ENCODE measurements at places on chromosomes 7 and 10.

DNA sequence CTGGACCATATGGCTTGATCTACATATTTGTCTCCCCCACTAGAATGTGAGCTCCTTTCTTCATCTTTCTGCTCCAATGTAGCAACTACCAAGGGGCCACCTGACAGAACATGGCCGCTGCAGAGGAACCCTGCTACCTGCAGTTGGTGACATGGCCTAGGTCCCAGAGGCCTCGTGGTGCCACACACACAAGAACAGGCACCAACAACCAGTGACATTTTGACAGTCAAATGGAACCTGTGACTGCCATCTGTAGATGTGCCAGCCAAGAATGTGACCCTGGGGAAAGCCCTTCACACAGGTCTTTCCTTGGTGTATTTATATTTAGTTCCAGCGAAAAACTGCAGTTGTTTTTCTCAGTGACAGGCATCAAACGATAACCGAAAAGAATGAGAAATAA, 67.9 kb upstream of the ANKRD1 start:
- DNase-seq, result no peak

DNA sequence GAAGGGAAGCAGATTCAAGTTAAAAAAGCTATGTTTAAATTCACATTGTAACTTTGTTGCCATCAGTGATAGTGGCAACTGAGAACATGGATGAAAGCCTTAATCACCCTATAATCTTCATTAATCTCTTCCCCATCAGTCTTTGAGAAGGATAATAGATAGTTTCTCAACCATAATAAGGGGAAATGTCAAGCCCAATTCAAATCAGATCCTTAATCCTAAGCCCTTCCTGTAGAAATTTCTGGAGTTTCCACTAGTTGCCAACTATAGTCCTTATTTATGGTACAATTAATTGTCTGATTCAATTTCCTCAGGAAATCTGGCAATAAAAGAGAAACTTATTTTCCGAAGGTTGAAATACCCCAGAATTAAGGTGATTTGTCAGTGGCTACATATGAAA, 431.8 kb downstream of the ZWINT start:
- DNase-seq, result no peak

GRCh38 chr10:570628-571163, 118.8 kb downstream of the DIP2C start:
- no peak for DNase-seq

GRCh38 chr10:110992006-110992800, 72.8 kb downstream of the SHOC2 start:
- no peak for DNase-seq

GRCh38 chr7:106485919-106486318, 175.0 kb downstream of the CCDC71L start:
- no peak for DNase-seq

GRCh38 chr7:84847790-84848189, 339.1 kb downstream of the SEMA3D start:
- no peak for DNase-seq

GRCh38 chr10:71845410-71846405, 5.3 kb downstream of the PSAP start:
- no peak for DNase-seq

DNA sequence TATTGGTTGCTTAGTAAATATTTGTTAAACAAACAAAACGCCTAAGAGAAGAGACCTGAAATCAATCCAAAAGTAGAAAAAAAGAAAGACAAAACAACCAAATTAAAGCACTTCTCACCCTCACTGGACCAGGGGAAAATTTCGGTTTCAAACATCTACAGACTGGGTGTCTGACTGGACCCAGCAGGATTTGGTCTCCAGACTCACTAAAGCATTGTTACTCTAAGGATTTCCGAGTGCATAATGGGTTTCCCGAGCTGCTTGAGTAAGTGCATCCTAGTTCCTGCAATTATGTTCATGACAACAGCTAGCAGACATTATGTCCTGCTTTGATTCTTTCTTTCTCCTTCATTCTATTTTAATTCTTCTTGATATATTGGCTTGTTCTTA, 51.8 kb upstream of the FAM3C start:
- no peak for DNase-seq

- no peak for DNase-seq
These were observed 419.0 kb upstream of the GALNT17 start for GRCh38 chr7:70712942-70713341.

- no peak for DNase-seq
These were observed 54.8 kb upstream of the ECHDC3 start for GRCh38 chr10:11687357-11687771.

DNA sequence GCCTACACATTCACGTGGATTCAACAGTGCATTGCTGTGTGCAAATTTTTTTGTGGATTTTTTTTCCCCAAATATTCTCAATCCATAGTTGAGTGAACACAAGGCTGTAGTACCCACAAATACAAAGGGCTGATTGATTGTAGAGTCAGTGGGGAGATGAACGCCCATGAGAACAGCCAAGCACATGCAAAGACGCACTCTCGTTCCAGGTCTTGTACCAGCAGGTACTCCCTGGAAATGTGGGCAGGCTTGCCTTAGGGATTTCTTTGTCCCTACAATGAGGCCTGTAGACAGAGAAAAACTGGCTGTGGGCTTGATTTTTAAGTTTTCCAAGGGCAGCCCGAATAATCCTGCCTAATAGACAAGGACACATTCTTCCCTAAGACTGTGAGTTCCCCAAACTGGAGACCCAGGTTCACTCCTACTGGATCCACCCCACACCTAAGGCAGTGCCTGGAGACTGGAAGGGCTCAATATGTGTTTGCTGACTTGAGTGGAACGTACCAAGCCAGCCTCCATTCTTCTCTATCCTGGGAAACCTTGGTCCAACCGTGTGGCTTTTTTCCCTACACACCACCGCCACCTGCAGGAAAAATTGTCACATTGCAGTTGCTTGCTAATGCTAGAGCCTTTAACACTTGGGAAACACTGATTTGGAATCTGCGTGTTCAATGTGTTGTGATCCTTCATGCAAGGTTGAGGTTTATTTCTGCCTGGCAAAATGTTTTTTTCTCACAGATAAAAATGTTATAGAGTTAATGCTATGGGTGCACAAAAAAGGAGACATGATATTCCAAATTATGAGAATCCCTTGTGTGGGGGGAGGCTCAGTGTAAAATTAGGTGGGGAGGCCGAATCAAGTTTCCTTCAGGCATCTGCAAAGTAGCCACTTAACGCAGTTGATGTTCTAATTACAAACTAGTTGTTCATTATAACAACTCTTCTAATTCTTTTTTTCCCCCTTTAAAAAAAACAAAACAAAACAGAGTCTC, 49.3 kb downstream of the PPP1R17 start:
- DNase-seq, result peak; percentile 23

DNA sequence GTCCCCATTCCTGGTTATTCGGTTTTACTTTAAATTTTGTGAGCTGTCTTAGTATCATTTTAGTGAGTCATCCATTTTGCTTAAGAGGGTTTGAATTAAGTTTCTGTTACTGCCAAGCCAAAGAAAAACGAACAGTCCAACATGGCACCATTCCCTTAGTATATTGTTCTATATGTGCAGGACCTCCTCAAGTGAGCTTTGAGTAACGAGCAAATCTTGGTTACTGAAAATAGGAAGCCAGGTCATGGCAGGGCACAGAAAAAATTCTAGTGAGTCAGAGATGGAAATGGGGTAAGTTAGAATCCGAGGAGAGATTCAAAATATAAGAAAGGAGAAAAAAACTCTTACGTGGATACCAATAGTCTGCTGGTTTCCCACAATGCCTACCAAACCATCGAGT, 292.9 kb downstream of the BAMBI start:
- no peak for DNase-seq

DNA sequence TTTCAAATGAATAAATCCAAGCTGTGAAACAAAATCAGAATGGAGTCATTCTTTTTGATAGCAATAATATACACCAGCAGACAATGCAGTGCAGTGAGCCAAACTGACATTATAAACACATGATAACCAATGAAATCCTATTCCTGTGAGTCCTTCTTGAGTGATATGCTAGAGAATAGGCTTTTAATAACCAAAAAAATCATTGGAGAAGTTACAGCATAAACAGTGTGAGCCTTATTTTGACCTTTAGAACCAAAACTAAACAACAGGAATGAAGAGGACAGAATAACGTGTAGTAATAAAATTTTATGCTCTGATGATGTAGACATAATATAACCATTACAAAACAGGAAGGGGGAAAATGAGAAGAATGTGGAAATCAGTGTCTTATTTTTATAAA, 8.7 kb downstream of the HUS1 start:
- no peak for DNase-seq

- no peak for DNase-seq
These were observed 72.0 kb downstream of the RNF216 start for GRCh38 chr7:5709347-5709950.

- peak; percentile 94 for DNase-seq
These were observed 6.2 kb upstream of the STARD3NL start for GRCh38 chr7:38171623-38172391.

DNA sequence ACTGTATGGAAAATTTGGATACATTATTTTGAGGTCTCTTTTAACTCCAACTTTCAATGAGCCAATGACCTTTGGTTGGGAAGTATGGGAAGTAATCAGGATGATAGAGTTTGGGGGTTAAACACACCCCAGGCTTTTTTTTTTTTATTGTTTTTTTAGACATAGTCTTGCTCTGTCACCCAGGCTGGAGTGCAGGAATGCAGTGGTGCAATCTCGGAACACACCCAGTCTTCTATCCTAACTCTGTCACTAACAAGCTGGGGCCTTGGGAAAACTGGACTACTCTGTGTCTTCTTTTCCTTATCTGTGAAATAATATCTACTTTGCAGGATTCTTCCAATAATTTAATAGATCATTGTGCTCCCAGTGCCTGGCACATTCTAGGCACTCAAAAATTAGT, 37.6 kb upstream of the AGBL3 start:
- no peak for DNase-seq

GRCh38 chr10:88994019-88994418, 3.4 kb downstream of the FAS start:
- DNase-seq, result no peak

DNA sequence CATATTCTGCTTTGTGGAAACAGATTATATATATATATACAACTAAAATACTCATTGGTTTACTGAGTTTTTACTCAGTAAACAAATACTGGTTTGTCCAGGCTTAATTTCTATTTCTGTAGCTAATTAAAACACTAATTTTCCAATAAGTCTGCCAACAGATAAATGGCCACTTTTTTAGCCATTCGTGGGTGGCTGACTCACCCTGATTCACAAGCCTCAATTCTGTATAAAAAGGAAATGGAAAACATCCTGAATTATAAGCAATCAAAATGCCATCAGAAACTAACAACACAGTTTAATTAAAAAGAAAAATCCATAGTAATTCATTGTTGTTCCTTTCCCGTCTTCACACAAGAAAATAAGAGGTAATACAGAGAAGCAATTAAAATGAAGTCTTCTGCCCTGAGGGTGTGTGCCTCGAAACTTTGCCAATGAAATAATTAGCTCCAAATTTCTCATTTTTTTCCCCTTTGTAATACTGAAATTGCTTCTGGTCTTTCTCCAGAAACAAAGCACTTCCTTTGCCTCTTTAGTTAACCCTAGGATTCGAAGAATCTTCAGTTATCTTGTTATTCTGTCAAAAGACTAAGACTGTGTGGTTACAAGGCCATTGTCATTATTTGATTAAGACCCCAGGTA, 118.7 kb upstream of the PTN start:
- no peak for DNase-seq

DNA sequence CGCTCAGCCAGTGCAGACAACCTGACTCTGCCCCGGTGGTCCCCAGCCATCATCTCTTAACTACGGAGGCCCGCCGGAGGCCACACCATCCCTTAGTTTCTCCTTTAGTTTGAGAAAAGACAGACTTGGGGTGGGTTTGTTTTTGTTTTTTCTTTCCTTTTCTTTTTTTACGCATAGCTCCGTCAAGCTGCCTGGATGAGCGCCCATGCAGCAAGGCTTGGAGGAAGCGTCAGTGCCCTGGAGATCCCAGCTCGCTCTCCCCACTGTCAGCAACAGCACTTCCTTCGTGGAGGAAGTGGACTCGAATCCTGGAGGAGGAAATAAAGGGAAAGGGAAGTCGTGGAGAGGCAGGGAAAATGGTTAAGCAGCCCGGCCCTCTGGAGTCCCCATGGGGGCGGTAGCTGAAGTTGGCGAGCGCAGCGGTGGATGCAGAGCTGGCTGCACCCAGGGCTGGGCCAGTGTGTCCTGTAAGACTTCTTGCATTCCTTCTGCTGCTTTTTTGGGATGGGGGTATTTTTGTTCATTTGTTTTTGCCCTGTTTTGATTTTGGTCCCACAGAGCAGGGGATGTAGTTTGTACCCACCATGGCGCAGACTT, 35.9 kb upstream of the GJD4 start:
- no peak for DNase-seq

DNA sequence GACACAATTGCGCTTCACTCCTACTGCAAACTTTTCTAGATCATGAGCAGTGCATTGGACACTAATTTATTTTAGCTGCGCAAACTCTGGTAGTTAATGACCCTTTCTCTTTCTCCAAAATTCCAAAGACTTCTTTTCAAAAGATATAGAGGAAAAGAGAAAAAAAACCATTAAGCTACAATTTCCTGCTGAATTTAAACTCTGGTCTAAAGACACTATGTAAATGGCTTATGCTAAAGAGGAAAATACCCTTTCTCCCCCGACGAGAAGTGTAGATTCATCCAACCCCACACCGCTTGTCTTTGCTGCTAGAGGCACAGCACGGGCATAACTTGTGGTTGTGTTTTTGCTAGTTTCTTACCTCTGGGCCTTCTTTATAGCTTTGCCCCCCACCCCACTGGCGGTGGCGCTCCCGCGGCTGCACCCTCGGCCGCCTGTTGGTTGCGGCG, 84.1 kb downstream of the SNX10 start:
- no peak for DNase-seq

DNA sequence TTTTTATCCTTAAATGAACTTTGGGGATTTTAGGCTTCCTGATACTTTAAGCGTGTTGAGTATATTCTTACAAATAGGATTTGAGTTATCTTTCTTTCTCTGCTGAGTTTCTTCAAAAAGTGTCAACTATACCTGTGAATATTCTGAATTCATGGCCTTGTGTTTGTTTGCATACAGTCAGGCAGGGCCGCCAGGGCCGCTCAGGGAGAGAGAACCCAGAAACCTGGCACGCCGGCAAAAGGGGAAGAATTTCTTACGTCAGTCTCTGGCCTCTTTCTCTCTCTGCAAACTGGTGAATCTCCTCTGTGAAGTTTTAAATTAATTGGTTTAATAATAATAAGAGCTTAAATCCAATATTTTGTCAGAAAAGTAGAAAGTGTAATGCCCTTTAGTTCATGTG, 29.3 kb upstream of the BNIP3 start:
- no peak for DNase-seq

GRCh38 chr10:48765039-48765438, 80.4 kb downstream of the WDFY4 start:
- peak; percentile 7 for DNase-seq

DNA sequence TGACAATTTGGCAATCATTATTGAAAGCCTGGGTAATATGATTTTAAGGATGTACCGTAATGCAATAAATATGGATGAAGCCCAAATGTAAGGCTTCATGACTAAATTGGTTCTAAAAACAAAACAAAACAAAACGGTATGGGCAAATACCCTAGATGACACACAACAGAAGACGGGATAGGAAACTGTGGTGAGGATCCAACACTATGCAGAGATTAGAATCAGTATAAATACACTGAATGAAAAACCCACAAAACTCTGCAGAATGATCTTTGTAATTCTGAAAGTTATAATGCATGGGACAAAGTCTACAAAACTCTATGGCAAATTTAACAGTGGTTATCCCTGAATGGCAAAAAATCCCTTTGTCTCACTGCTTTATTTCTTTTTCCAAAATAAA, 57.6 kb downstream of the MALSU1 start:
- no peak for DNase-seq

GRCh38 chr10:123604506-123604905, 61.6 kb upstream of the GPR26 start:
- DNase-seq, result peak; percentile 94

- DNase-seq, result no peak
These were observed 8.4 kb downstream of the TRIM24 start for GRCh38 chr7:138468244-138469123.
